ENCODE measurements at places on chromosomes 16 and 17.
A peak's percentile ranks its signal among the peaks of the same experiment; 100 is the strongest.

- DNase-seq = no peak
Observed at GRCh38 chr16:17728196-17728595, 257.4 kb upstream of the XYLT1 start.

GRCh38 chr16:17414421-17414820 is 56.3 kb downstream of the XYLT1 start:
- no peak for DNase-seq

DNA sequence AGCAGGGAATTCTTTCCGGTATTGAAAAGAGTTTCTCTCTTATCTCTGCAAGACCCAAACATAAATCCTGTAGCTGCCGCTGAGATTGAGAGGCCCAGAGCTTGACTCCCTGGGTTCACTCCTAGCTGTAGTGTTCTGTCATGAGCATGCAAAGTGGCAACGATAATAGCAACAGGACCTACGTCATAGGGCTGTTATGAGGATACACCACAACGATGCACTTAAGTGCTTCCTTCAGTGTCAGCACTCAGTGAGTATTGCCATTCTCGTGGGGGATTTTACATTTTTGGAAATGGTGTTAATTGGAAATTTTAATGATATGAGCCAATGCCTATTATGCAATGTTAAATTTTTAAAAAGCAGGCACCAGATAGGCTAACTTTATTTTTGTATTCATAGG is 199.8 kb downstream of the CYLD start:
- no peak for DNase-seq

DNA sequence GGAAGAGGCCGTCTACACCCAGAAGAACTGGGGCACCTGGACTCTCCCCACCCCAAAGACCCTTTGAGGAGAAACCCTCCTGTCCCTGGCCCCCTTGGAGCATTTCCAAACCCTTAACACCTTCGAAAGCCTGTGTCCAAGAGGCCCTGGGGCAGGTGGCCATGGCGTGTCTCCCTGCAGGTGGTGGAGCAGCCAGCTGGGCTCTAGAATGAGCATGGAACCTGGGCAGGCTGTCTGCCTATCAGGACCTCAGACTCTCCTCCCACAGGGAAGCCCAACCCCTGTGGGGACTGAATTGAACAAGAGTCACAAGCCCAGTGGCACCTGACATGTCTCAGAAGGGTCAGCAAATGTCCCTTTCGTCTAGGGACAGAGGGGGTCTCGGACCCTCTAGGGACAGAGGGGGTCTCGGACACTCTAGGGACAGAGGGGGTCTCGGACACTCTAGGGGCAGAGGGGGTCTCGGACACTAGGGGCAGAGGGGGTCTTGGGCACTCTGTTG is 8.4 kb downstream of the CBX4 start:
- DNase-seq = no peak

DNA sequence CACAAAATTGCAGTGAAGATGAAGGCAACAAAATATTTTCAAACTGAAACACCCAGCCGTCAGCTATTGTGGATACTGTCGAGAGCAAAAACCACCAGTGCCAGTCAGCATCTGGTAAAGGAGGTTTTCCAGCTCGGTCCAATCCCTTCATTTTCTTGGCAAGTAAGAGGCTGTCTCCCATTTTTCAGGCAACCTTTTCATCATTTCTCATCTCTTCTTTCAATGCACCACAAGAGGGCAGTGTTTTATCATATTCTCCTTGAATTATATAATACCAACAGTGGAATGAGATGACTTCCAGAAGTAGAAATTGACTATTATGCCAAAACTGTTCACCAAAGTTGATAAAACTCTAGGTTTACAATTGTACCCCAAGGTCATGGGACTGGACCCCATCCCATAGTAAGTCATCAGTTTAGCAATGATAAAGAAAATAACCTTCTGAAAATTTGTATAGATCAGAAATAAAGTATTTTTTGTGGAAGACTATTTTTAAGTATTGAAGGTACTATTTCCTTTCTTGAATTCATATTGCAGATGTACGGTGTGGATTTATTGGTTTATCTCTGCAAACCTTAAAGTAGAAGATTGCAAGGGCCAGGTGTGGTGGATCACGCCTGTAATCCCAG is 16.8 kb downstream of the NQO1 start:
- peak; percentile 45 for DNase-seq

DNA sequence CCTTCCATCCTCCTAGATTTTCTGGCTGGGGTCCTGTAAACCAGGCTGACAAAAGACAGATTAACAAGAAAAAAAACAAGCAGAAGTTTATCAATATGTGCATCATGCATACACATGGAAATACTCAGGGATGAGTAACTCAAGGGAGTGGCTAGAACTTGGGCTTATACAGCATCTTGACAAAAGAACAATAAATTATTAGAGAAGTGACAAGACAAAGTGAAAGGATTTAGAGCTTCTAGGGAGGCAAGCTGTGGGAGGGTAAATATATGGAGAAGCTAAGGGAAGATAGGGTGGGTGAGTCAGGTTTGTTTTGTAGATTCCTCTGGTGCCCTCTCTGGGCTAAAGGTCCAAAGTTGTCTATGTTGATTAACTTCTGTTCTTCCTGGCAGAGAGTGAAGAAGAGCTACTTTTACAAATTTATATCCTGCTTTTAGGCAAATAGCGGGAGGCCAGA is 48.0 kb upstream of the NDRG4 start:
- DNase-seq = peak; percentile 82

DNA sequence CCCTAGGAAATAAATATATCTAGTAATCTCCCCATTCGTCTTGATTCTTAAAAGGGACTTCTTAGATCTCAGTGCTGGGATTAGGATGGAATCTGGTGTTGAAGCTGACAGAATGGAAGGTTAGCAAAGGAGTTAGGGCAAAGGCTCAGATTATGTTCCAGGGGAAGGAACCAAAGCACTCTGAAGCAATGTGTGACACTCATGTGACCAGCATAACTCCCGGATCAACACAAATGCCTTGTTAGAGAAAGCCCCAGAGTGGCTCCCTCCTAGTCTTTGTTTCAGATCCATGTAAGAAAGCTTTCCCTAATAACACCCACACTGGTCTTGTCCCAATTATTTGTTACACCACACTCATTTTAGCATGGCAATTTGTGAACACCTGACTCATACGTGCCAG is 62.6 kb upstream of the ERN1 start:
- DNase-seq = no peak

DNA sequence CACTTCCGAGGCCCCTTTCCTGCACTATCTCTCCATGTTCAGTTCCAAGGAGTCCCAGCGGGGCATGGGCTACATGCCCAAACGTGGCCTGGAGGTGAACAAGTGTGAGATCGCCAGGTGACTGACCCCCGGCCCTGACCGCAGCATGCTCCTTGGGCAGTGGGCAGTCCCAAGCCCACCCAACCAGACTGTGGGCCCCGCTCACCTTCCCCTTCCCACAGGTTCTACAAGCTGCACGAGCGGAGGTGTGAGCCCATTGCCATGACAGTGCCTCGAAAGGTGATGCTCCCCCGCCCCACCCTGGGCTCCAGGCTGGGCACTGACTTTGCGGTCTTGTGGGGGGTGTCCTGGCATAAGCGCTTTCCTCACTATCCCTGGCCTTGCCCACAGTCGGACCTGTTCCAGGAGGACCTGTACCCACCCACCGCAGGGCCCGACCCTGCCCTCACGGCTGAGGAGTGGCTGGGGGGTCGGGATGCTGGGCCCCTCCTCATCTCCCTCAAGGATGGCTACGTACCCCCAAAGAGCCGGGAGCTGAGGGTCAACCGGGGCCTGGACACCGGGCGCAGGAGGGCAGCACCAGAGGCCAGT is 4.7 kb downstream of the CORO1A start:
- no peak for DNase-seq

Measured in foreskin keratinocyte (primary cell).